ENCODE measurements at places on chromosomes 7 and 10.

DNA sequence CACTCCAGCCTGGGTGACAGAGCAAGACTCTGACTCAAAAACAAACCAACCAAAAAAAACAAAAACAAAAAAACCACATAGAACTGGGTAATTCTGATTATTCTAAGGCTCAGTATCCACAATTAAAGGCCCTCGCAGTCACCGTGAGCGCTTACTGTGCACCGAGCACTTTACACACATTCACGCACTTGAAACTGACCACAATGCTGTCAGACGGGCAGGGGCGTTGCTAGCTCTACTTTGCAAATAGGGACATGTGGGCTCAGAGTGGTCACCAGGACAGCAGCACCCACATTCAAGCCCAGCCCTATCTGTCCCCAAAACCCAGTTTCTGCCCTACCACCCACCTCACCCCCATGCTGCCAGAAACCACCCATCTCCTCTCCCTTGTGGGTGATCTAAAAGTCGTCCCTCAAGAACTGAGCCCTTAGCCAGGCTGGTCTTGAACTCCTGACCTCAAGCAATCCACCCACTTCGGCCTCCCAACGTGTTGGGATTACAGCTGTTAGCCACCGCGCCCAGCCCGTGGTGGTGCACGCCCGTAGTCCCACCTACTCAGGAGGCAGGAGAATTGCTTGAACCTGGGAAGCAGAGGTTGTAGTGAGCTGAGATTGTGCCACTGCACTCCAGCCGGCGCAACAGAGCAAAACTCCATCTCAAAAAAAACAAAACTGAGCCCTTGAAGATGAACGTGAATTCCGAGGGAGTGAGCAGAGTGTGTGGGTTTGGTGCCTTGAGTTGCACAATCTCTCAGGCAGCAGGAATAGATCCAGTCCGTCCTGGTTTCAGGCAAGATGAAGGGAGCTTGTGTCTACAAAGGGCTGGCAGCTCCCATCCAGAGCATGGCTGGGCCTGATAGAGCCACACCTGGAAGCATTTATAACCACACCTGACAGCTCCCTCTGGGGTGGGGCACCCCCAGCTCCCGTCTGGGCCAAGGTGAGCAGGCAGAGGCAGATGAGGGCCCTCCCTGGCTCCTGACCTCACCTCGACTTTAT lies 5.4 kb upstream of the HSPB1 start:
- DNase-seq, result no peak

GRCh38 chr10:6140141-6140841 lies 51.5 kb downstream of the RBM17 start:
- DNase-seq, result peak; percentile 26

DNA sequence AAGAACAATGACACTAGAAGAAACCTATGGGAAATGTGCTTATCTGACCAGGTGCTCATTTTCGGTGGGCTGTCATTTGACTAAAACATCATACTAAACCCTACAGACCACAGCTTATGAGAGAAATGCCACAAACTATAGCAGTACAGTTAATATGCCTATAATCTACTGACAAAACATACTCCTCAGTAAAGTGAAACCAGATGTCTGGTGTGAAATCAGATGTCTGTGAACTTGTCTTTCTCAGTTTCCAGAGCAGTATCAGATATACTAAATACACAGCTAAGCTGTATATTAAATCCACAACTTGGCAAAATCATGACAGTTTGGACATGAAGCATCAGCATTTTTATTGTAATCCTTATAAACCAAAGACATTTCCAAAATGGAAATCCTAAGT lies 3.3 kb downstream of the IMMP2L start:
- no peak for DNase-seq

DNA sequence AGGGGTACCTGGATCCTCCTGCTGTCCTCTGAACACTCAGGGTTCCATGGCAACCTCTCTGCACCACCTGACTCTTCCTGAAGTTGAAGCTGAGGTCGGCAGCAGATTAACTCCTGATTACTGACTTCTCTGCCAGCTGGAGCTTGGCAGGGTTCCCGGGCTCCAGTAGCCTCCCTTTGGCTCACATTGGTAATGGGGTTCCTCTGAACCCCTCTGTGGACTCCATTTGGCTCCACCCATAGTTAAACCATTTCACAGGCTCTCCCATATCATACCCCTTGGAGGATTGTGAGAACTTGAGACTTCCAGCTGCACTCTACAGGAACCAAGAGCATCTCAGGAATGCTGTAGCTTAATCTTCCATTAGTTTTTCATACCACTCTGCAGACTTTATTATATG lies 292.5 kb downstream of the HDAC9 start:
- no peak for DNase-seq

DNA sequence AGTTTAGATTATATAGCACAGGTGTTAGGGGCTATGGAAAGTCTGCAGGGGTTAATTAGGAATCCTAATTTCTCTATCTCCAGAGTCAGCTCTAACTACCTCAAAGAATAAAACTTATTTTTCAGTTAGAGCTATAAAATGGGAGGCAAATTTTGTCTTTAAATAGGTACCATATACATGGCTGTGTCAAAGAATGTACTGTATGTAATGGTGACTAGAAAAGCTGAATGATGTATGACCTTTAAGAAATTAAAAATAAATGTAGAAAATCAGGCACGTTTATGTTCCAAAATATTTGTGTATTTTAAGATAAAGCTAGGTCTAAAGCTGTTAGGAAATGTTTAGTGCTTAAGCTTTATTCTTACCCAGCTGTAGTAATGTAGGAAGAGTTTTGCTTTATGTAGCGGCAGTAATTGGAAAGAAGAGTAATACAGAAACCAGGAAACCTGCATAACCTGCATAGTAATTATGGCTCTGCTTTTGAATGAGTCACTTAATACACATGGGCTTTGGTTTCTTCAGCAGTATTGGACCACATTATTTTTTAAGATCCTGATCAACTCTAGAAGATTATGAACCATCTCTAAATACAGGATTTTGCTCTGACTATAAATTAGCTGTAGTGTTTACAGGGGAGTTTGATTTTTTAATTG lies 85.0 kb downstream of the KMT2E start:
- no peak for DNase-seq
